T-helper 9 cell (primary cell): ENCODE measurements at places on chromosomes 1 and 21.
A peak's percentile ranks its signal among the peaks of the same experiment; 100 is the strongest.

DNA sequence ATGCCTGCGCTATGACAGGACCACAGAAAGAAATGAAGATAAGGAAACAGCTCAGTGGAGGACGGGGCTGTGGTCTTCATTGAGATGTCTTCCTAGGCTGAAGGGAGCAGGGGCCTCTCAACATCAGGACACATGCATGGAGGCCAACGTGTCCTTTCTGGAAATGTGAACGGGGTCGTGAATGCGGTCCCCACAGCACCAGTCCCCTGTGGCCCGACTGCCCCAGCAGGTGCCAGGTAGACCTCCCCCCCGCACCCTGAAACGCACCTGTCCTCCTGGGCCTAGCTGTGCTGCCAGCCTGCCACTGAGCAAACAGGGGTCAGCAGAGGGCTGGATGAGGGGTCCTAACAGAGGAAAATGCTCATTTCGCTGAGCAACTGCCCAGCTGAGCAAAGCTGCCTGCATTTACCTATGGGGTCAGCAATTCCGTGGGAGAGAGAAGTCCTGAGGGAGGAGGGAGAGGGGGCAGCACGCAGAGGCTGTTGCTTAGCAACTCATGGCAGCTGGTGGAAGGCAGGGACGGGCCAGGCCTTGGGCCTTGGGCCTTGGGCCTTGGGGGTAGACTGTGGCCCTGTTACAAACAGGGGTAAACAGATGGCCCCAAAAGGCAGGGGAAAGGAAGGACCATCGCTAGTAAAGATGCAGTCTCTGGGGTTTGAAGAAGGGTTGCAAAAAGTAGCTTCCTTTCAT lies 77.4 kb downstream of the NPHP4 start:
- DNase-seq: no peak

DNA sequence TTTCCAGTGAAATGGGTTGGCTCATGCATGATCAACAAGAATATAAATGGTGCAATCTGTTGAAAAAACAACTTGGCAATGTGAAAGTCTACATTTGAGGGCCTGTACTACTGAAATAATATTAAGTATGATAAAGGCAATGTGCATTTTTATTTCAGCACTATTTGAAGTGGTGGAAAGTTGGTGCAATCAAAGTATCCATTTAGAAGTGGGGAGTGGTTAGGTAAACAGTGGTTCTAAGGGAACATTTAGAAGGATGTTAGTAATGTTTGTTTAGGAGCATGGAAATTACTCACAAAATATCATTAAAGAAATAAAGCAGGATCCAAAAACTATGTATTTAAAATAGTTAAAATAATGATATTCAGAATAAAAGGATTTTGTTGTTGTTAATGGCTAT lies 60.2 kb downstream of the CHRM3 start:
- no peak for DNase-seq

DNA sequence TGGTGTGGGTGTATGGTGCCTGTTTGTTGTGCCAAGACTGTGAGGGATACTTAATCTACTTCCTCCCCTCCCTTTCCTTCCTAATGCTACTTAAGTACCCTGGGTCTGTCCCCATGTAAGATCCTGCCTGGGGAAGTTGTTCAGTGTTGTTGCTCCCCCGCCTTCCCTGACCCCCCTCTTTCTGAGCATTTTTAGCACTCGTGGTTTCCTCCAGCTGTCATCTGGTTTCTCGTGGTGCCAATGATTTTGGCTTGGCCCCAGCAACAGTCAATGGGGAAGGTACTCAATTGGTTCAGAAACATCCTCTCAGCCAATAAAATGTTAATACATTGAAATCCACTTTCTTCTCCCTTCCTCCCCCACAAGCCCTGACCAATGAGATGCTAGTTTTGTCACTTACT lies 8.0 kb upstream of the B4GALT3 start:
- DNase-seq: peak; percentile 60

DNA sequence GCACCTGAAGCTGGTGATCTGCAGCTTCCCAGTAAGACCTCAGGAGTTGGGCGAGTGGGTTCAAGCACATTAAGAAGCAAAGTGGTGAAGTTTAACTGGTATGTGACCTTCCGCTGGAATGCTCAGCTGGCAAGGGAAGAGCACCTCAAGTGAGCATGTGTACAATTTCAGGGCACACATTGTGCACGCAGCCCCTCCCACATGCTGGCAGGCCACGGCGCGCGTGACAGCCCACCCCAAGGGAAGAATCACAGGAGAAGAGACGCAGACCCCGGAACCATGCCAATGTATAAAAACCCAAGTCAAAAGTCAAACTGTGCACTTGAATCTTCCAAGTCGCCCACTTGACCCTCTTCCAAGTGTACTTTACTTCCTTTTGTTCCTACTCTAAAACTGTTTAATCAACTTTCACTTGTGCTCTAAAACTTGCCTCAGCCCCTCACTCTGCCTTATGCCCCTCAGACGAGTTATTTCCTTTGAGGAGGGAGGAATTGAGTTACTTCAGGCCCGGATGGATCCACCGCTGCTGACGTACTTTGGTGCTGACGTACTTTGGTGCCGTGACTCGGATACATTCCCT lies 20.0 kb downstream of the LRRC3 start:
- no peak for DNase-seq

- no peak for DNase-seq
These were observed 4.8 kb upstream of the SFN start for GRCh38 chr1:26858160-26858559.

DNA sequence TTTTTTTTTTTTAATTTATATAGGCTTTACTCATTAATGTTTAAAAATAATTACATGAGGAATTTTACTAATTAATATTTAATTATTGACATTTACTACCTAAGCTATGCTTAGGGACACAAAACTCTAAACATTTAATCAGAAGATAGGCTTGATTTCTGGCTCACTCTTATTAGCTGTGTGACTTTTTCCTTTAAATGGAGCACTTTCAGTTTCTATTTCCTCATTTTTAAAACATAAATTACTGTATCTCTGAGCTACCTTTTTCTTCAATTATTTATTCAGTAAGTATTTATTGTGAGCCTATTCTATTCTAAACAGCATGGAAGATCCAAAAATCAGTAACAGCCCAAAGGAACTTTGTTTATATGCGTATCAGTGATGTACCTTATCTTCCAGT lies 40.5 kb downstream of the MAP3K7CL start:
- no peak for DNase-seq

GRCh38 chr1:231207437-231207836 lies 33.6 kb upstream of the GNPAT start:
- no peak for DNase-seq

DNA sequence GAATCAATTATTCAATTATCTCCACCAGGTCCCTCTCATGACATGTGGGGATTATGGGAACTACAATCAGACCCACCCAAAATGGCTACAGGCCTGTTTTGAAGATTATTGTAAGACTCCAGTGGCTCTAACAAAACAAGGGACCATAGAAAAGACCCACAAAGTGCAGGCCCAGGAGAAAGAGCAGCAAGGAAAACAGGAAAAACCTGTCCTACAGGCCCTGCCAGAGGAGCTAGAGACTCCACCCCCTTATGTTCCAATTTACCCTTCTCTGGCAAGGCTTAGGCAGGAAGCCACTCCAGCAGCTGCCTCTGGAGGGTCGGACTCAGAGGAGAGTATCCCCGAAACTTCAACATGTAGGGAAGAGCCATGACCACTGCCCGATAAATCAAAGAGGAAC lies 96.5 kb downstream of the LIPI start:
- DNase-seq: no peak

- DNase-seq: no peak
These were observed 13.0 kb downstream of the LSS start for GRCh38 chr21:46215436-46216131.

- DNase-seq: no peak
These were observed 192.5 kb downstream of the CACNA1E start for GRCh38 chr1:181675918-181676190.

DNA sequence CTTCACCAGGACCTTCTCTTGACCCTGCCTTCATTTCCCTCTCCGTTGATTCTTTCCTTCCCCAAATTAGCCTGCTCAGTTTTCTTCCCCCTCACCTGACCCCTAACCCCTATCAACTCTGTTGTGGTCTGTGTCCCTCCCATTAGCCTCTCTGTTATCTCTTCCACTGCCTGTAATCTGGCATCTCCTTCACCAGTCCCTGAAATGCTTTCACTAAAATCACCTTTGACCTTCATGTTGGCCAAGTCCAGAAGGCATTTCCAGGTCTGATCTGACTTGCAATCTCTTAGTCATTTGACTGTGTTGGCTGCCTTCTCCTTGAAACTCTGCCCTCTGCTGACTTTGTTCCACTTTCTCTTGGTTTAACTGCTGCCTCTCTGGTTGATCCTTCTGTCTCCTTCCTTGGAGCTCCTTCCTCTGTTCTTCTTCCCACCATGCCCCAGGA lies 28.2 kb downstream of the ATP8B2 start:
- DNase-seq: no peak

- DNase-seq: no peak
These were observed 579.6 kb upstream of the ZRANB2 start for GRCh38 chr1:71660411-71660810.

DNA sequence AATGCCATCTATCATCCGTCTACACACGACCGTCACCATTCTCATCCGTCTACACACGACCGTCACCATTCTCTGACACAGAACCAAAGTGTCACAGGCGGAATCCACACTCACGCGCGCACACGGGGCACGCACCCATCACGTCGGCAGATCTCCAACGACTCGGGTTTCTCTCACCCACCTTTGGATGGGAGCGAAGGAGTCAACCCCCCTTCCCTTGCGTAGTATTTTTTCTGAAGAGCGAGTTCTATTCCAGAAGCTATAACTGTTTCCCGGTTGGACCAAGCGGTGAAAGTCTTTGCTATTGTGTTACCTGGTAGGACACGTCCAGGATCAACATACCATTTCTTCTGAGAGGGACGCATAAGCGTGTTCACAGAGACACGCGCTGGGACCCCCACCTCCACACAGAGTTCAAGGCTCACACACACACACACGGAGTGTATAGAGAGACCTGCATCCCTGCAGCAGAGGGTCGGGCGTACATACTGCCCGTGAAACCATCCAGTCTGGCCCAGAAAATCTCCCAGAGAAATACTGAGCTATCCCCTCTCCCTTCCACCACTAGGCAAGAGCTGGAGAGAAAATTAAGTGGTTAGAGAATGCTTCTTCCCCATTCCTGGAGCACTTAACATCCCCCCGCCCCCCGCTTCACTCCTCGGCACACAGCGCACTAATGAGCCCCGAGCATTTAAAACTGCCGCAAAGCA lies 741 bp downstream of the DUSP10 start:
- peak; percentile 22 for DNase-seq

DNA sequence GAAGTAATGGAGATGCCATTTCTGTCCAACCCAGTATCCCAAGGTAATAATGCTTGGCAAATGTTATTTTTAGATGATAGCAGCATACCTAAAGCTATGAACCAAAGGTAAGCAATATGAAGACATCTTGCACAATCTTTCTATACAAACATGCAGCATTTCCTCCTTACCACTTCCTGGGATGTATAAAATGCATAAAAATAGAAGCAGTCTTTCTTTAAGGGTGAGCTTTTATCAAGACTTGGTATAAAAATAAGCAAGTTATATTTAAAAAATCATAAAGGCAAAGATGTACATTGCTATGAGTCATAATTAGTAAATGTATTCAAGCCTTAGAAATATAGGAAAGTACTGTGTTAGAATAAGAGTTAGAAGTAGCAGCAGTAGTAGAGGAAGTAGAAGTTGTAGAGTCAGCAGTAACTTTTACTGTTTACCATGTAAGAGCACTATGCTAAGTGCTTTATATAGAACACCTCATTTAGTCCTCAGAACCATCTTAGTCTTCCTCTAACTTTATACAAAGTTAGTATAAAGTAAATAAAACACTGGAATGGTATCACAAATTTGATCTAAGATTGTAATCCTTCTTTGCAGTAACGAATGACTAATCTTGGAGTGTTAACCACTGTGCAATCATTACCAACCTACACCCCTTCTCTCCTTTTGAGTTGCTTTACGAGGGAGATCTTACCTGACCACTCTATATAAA lies 371.3 kb downstream of the VAV3 start:
- DNase-seq: no peak

DNA sequence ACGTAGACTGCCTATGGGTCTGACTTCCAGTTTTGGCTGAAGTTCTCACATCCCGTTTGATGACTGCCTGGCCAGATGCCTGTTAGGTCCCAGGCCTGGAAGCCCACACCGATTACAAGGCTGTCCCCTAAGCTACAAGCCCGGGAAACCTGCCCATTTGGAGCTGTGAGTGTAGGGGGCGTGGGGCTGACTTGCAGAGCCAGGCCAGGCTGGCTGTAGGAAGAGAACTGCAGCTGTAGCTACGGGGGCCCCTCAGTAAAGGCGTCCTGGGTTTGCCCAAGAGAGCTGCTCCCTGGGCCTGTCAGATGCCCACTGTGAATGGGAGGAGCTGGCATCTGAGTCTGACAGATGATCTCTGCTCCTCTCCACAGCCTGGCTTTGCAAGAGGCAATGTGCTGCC lies 199.7 kb downstream of the CAMTA1 start:
- DNase-seq: no peak

DNA sequence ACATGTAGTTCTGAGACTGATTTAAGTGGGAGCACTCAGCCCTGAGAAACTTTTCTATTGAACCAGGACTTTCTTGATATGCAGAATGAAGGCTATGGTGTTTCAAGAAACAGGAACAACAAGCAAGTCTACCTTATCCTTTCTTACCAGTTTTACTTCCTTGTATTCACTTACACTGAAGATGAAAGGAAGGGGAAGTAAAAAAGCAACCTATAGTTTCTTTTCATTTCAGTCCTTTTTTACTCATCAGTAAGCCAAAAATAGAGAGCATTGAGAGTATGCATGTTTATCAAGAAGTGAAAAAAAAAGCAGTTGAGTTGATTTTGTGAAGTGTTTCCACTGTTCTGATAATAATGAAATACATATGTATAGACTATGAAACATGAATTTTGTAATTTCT lies 1010.3 kb downstream of the AMY1C start:
- DNase-seq: no peak

- no peak for DNase-seq
These were observed 10.8 kb downstream of the GPR3 start for GRCh38 chr1:27403065-27403726.

DNA sequence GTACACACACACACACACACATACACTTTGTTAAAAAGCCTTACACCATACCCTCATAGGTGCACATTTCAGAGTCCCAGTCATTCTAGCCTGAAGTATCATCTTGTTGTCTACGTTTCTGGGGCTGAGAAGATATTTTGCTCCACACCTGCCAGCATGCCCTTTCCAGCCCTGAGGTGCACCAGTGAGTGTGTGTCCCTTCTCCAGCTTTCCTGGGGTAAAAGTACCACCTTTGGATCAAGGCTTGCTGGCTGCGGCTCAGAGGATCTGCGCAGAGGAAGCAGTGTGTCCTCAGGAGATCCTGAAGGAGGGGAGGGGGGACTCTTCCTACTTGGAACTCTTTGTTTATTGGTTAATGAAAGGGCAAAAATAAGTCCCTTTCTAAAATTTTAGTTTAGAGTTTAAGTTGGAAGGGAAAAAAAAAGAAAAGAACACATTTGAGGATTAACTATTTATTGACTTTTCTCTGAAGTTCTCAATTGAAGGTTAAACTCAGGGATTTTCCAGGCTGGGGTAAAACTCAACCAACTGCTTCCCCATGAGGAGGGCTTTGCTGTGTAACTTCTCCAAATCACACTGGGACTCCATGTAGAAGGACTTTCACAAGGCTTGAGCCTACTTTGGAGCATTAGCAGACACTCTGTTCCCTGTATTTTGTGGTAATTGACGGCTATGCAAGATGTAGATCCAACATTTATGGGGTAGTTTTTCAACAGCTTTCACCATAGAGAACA lies 200.3 kb upstream of the SGIP1 start:
- DNase-seq: no peak
